ENCODE measurements at places on chromosomes 6 and 20.

GRCh38 chr6:108171291-108171917 is 5.6 kb downstream of the NR2E1 start:
- H3K4me1 ChIP-seq = no peaks in the 10 kb centered on the region
- DNase-seq = no peak
- peaks cover 99% of the 10 kb centered on the region for H3K27me3 ChIP-seq
- H3K4me3 ChIP-seq = no peak overlapping the region
- no peaks in the 10 kb centered on the region for H3K36me3 ChIP-seq

- no peaks in the 10 kb centered on the region for H3K36me3 ChIP-seq
- H3K4me3 ChIP-seq = no peak overlapping the region
- no peaks in the 10 kb centered on the region for H3K27me3 ChIP-seq
Measured at GRCh38 chr6:117169064-117169665, 96.2 kb upstream of the VGLL2 start.

DNA sequence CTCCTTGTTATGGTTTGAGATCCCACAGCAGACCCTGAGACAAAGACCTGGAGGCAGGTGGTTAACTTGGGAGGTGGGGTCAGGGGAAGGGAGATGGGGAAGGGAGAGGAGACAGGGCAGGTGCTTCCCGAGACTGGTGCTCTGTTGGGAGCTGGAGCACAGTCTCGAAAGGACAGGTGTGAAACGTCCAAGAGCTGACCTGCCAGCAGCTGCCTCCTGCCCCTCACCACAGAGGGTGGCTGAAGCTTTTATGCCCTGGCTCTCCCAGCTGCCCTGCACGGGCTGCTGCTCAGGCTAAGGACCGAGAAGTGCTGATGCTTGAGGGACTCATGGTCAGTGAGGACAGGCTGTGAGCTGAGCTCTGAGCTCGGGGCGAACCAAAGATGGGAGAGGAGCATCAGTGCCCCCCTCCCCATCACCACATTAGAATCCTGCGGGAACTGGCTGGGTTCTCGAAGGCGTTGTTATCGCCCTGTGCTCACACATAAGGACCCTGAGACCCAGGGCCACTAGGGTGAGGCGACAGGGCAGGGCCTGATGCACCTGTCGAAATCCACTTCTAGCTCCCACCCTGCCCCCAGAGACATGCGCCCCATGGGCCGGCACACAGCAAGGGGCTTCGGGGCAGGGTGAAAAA is 25.3 kb upstream of the CD93 start:
- no peaks in the 10 kb centered on the region for H3K4me1 ChIP-seq
- no peak overlapping the region for H3K27ac ChIP-seq
- no peak for DNase-seq
- no peaks in the 10 kb centered on the region for H3K36me3 ChIP-seq

DNA sequence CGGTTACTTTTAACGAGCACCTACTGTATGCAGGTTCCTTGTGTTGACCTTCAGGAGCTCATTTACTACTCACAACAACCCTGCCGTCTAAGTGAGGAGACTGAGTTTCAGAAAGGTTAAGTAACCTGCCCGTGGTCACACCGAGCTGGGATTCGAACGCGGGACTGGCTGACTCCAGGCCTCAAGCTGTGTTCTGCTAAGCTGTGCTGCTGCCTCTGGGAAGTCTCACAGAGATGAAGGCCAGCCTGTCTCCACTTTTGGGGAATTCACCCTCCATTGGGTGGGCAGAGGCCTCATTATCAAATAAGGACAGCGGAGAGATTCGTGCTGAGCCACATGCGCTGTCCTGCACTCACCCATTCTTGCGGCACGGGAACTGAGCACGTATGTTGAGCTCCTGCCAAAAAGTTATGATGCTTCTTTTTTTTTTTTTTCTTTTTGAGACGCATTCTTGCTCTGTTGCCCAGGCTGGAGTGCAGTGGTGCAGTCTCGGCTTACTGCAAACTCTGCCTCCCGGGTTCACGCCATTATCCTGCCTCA is 25.9 kb upstream of the MYT1 start:
- DNase-seq = no peak
- no peaks in the 10 kb centered on the region for H3K4me1 ChIP-seq
- H3K27me3 ChIP-seq = peaks cover 8% of the 10 kb centered on the region
- H3K36me3 ChIP-seq = no peaks in the 10 kb centered on the region
- no peak overlapping the region for H3K4me3 ChIP-seq
